ENCODE measurements at places on chromosomes 5 and 9.

- DNase-seq, result peak; percentile 54
These were observed 238.8 kb downstream of the ARHGAP26 start for GRCh38 chr5:143008809-143009521.

- DNase-seq, result no peak
These were observed 124.1 kb upstream of the NR5A1 start for GRCh38 chr9:124631326-124631725.

DNA sequence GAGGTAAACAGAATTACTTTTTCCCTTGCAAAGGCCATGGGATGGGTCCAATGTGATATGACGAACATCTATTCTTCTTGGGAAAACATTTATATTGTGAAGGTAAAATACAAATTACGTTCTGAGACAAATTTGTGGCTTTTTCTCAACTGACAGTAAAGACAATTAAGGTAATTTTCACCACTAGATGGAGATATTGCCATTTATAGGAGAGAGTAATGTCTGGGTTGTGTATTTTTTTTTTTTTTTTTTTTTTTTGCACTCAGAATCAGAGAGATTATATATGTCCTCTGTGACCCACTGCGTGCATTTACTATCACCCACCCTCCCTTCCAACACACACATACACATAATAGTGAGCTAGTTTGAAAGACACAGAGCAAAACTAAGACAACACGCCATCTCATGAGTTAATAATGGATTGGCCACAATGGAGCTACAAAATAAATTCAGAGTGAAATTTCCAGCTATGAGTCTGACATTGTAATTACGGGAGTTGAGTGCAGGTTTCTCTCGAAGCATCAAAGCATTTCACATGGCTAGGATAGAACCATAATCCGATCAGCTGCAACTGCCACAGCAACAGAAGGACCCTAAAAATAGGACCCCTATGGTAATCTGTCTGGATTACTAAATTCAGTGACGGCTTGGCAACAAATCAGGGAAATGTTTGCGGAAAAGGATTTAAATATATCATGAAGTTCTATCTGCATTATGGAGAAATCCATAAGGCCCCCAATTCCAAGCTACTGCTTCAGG lies 49.2 kb downstream of the ANXA1 start:
- no peak for DNase-seq

GRCh38 chr5:123916345-123917121 lies 404.6 kb downstream of the CSNK1G3 start:
- DNase-seq, result no peak

DNA sequence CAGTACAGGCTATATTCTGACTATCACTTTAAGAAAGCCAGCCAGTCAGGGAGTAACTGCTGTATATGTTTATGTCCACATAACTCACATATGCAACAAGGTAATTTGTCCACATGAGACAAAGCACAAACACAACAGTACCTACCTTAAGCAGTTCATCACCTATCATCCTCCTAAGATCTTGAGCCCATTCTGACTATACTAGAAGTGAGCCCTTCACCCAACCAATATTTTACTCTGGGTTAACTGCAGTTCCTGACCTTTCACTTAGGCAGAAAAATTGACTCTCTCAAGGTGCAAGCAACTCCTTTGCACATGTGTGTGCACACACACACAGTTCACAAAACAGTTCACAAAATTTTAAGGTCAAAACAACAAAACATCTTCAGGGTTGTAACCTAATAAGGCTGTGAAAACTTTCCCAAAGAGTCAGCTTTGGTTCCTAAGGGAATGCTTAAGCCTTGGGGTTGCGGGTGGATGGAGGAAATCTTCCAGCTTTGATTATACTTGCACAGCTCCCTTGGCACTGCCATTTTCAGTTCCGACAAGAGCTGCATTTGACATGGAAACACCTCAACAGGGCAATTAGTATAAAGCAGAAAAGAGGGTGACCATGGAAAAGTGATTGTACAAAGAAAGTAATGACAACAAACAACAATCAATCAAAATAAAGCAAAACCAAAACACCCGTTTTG lies 215.3 kb downstream of the NFIB start:
- no peak for DNase-seq

DNA sequence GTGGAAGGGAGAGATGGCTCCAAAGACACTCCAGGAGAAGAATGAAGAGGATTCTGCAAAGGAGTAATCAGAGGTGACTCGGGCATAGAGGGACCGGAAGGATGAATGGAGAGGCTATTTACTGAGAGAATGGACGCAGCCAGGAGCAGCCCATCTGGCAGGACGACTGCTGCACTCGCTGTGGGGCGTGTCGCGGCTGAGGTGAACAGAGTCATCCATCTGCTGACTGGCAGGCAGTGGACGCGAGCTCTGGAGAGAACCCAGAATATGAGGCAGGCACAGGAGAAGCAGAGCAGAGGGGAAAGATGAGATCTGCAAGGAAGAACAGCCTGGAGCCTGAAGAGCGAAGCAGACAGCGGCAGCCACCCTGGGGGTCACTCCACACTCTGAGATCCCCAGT lies 16.4 kb downstream of the FGF1 start:
- no peak for DNase-seq

DNA sequence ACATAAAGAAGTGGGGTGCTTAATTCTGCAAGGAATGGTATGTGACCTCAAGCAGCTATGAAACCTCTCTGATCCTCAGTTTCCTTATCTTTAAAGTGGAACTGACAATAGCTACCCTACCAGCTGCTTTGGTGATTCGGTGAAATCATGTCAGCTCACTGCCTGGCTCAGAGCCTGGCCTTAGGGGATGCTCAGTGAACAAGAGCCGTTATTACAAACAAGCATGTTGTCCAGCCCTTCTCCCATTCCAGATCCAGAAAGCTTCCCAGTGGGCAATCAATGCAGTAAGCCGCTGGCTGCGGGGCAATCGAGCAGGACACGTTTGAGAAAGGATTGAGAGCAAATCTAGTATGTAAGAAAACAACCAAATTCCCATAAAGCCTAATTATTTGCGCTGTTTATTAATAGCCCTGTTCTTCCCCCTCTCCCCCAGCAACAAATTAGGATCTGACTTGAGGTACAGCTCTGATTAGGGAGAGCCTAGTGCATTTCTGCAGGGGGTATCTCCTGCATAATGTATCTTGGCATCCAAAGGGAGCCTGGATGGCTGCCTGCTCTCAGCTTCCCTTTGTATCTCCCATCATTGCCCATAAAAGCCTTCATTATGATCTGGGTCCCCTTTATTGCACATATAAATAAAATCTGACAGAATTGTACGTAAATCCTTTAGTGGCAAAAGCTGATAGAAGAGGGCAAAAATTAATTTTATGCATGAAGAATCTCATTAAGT lies 371.4 kb downstream of the TMEM232 start:
- no peak for DNase-seq

DNA sequence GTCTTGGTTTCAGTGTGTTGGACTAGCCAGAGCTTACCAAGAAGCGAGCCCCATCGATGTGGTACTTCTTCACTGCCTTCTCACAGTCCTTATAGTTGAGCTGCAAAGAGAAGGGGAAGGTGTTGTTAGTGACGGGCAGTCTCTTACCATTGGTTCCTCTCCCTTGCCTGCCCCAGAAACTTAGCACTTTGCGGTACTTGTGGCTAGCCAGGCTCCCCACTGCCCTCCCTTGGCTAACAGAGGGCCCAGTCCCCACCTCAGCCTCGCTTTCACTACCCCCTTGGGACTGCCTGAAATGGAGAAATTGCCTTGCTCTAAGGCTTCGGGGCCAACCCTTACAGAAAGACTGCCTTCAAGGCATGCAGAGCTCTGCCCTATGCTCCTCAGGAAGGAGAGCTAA lies 4.3 kb downstream of the LCP2 start:
- peak; percentile 59 for DNase-seq

- DNase-seq, result no peak
These were observed 122.9 kb upstream of the SARDH start for GRCh38 chr9:133861086-133861485.

GRCh38 chr5:166758151-166758550 lies 1533.3 kb upstream of the WWC1 start:
- DNase-seq, result no peak

GRCh38 chr5:151911011-151911410 lies 13.6 kb downstream of the GLRA1 start:
- DNase-seq, result no peak

DNA sequence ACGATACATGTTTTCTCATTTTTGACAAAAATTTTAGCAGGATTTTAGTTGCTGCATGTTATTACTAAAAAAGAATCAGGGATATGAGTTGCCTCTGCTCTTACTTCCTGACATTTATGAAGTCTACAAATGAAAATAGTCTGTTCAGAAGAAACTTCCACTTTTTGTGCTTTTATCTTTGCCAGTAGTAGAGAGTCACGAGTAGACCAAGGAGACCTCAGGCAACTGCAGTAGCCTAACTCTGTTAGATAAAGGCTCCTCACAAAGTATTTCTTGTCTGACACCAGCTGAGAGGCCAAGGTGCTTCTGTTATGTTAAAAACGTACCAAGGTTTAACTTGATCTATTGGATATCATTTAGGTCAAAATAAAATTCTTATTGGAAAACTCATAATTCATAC lies 333.9 kb downstream of the NR2F1-AS1 start:
- no peak for DNase-seq

- DNase-seq, result no peak
These were observed 162.6 kb downstream of the EFNA5 start for GRCh38 chr5:107508097-107508496.

DNA sequence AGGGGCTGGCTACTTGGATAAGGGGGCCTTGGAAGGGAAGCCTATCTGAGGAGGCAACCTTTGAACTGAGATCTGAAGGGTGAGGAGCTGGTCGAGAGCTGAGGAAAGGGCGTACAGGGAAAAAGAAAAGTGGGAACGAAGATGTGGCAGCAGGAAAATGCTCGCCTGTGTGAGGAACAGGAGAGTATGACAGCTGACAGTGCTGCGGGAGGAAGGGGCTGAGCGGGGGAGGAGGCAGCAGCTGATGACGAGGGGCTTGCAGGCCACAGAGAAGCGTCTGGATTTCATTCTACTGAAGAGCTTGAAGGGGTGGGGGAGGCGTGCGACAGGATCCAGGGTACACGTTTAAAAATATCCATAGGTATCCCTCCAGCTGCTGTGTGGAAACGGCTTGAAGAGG lies 28.9 kb downstream of the SH3PXD2B start:
- DNase-seq, result no peak

DNA sequence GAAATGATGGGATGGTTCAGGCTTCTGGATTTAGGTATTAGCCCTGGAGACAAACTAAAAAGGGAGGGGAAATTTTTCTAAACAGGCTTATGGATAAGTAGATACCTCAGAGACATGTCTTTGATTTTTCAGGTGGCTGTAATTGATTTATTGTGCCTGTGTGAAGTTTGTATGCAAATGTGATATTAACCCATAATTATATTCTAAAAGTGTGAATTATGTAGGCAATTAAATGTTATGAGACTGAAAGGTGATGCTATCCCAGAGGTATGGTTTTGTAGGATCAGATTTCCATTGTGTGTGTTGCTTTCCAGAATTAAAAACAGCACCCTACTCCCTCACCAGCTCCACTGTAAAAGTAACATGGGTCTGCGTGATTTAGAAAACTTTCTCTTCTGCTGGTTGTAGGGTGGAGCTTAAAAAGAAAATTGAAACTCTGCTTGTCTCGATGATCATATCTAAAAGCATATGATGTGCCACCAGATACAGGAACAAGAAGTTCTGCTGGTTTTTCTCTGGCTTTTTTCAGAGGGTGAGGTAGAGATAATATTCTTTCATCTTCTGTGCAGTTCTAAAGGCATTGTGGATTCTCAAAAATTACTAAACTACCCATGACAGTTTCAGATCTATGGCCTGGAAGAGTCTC lies 71.8 kb upstream of the TAF11L2 start:
- DNase-seq, result no peak

DNA sequence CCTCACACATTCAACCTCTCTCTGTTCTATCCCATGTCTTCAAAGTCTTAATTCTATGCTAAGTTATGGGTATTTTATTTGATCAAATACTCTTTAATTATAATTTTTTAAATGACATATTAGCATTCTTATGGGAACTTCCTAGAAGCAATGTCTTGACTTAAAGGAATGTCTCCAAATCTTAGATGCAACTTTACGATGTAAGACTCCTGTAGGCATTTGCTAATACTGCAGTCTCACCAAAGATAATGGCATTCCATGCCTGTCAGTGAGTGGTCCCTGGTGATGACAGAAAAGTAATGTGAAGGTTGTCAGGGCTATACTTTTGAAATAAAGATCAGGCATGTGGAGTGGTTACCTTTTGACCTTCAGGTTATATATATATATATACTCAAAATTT lies 1654.2 kb upstream of the WWC1 start:
- no peak for DNase-seq

DNA sequence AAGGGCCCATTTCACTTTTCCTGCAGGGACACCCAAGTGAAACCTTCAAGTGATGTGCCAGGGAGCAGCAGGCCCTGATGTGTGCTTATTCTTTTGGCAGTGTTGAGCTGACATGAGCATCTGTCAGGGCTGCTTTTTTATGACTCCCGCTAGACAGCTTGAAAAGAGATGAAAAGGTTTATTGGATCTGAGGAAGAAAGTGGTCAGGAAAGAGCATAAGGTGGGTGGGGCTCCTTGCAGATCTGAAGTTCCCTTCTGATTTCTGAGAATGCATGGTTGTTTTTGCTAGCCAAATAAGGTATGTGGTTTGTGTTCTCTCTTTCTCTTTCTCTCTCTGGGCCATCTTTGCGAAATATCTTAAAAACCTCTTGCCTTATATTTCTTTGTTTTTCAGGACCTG lies 316.1 kb downstream of the DMRT2 start:
- no peak for DNase-seq

DNA sequence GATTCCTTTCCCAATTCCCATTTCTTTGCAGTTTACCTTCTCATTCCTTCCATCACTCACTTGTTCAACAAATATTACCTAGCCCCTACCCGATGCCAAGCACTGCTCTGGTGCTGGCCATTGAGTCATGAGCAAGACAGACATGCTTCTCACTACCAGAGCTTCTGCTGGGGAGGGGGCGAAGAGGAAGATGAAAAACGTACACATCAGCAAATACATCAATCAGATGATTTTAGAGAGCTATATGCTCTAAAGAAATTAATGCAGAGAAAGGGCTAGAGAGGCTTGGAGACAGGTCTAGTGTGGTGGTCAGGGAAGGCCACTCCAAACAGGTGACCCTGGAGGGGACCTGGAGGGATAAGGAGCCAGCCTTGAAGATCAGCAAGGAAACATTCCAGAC lies 14.4 kb upstream of the FAT2 start:
- no peak for DNase-seq

- DNase-seq, result no peak
These were observed 78.7 kb upstream of the ASS1 start for GRCh38 chr9:130366072-130366471.

DNA sequence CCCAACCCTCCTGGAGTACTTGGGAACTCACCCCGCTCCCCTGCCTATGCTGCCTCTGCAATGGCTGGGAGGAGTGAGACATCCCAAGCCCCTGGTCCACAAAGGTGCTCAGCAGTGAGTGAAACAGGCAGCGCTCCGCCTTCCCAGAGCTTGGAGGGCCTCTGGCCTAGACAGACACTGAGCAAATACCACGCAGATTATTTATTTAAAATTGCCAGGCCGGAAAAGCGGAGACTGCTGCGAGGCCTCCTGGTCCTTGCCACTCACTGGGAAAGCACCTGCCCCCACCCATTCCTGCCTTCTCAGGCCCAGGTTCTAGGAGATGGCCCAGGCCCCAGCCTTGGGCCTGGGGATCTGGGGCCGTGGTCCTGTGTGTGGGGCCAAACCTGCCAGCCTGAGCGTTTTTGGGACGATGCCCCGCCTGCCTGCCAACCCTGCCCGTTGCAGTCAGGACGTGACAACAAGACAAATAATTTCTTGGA lies 17.4 kb downstream of the FGF18 start:
- no peak for DNase-seq

GRCh38 chr9:16469184-16469583 lies 401.3 kb downstream of the BNC2 start:
- DNase-seq, result no peak
